ENCODE measurements at places on chromosomes 5 and 9.
A peak's percentile ranks its signal among the peaks of the same experiment; 100 is the strongest.

- DNase-seq = no peak
Measured at GRCh38 chr9:133533857-133534256, 647 bp upstream of the ADAMTSL2 start.

GRCh38 chr5:85225388-85225787 is 840.7 kb upstream of the EDIL3 start:
- DNase-seq = no peak

GRCh38 chr5:31638748-31639418 is at the start of gene PDZD2:
TSS of gene PDZD2 (plus strand) at chr5:31639131.
- peak; percentile 73 for DNase-seq

GRCh38 chr9:84278130-84278529 is 62.4 kb downstream of the SLC28A3 start:
- no peak for DNase-seq

DNA sequence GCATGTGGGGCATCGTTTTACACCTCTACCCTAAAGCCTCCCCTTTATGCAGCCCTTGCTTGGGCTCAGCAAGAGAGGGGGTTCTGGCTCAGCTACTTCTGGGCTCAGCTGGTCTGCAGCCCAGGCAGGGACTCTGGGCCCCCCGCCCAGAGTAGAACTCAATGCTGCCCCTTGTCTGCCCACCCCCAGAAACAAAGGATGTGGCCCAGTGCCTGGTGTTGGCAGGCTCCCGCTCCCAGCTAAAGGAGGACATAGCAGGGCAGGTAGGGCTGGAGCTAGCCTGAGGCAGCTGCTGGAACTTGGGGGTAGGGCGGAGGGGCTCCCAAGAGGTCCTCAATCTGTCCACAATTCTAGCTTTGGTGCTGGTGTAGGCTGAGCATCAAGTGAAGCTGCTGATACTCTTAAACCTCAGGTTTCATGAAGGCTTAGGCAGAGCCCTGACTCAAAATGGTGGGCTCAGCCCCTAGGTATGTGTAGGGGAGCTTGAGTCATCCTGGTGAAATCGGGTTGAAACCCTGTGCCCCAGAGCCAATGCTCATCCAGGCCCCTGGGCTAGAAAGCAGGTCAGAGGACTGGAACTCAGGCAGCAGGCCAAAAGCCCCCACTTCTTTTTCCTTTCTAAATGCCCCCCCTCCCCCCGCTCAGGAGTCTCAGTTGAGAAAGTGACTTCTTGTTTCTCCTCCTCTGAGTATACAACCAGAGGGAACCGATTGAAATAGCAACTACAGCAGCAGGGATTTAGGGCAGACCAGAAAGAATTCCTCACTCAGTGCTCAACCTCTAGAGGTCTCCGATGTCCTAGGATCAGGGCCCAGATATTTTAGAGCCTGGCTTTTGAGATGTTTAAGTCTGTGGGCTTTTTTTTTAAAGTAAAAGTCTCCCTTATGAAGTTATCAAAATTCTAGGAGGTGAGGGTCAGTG is 11.4 kb downstream of the PSD2 start:
- no peak for DNase-seq

DNA sequence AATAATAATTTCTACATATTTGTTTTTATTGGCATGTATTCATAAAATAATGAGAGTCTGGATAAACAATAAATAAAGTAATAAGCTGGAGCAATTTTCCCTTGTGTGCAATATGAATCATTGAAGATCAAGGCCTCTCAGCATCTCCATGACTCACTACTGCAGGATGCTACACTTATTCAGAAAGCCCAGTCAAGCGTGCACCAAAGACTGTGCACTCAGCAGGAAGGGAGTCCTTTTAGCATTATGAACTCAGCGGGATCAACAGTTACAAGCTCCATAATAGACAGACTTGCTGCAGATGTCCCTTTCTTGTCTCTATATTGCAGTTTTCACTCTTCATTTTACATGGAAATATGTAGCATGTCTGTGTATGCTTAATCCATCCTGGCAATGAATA is 485.3 kb downstream of the CDH9 start:
- DNase-seq = no peak

DNA sequence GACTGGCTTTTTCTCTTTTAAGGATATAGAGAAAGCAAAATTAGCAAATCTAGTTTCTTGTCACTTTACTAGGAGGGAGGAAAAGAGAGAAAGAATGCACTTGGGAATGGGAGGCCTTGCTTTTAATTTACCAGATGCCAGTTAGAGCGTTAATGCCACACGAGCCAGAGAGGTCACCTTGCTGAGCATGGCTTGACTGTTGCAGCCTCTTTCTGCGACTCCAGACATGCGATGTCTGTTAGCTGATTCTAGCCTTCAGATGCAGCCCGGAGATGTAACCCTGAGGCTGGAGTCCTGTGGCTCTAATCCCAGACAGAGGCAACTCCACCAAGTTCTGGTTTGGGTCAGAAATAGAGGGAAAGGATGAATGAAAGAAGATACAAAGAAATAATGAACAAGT is 152.5 kb downstream of the TRIO start:
- DNase-seq = no peak

GRCh38 chr5:64763948-64764503 is 4.5 kb downstream of the SREK1IP1 start:
- DNase-seq = no peak

DNA sequence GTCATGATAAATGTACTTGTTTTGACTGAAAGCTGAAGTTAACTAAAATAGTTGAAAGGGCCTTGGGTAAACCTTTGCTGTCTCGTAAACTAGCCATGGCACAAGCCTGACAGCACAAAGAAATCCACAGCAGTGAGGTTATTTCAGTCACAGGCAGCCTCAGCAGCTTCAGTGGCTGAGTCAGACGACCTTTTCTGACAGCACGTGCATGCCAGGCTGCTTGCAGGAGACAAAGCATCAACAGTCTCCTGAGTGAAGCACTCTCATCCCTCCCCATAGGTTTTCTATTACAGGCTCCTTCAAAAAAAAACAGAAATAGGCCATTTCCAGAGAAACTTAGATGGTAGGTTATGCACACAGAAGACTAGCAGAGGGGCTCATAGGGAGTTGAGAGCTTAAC is 34.6 kb downstream of the OXCT1 start:
- DNase-seq = no peak

DNA sequence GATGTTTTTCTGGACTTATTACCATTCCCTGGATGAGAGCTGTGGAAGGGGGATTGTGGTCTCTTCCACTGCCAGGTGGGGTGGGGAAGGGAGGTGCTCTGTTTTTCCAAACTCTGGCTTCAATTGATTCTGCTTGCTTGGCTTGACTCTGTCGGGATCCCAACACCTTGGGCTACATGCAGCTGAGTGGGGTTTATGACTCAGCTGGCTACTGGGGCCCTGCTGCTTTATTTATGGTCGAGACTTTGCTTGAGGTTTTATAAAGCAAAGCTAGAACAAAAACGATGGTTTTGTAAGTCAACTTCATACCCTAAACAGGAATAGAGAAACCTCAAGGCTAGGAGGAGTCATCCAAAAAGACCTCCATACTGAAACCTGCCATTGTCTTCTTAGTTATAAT is 76.3 kb downstream of the AOPEP start:
- DNase-seq = no peak

- DNase-seq = no peak
Measured at GRCh38 chr5:9398227-9398626, 147.6 kb downstream of the SEMA5A start.

DNA sequence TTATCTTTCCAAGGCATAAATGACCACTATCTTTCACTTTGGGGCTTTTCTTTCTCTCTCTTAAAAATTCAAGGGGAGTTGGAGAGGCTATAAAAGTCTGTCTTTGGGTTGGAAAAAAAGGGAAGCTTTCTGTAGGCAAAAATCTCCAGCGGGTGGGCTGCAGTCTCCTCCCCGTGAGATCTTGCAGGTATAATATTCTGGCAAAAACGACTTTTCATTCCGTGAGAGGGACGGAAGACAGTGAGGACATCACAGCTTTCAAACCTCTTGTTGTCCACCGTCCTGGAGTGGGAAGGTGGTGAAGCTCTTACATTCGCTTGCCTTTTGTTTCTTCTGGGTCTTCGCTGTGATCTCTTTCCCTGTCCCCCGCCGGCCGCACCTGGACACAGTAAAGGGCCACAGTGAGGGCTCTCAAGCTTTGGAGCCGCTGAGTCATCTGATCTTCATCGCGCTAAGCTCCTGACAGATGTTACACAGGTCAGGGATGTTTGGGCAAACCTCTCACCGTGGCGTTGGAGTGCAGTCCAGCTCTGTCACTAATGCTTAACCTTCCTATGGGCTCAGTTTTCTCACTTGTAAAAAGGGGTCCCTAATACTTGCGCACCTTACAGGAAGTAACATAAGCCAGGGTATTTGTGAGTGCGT is 61.9 kb upstream of the MEGF10 start:
- DNase-seq = peak; percentile 1

DNA sequence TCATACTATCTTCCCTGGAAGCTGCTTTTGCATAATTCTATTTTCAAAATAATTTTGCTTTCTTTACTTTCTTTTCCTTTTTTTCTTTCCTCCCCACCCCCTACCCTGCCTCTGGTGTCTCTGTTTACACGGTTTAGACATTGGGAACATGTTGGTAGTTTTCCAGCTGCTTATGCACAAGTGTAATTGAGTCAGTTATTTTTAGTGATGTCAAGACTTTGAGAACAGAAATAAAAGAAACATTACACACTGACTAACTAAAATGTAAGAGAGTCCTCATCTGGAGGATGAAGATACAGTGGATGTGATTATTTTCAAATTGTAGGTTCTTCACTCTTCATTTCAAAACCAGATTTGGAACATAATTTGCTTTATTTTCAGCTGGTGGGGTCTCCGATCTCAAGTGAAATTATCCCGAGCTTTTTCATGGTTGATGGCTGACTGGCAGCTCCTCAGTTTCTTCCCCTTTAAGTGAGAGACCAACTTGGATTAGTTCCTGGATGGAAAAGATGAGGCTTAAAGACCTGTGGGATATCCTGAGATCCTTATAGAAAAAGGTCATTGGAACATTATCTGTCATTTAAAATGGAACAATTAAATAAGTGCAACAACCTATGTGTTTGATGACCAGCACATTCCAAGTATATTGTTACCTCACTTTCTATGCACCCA is 154.4 kb upstream of the ZNF462 start:
- no peak for DNase-seq

DNA sequence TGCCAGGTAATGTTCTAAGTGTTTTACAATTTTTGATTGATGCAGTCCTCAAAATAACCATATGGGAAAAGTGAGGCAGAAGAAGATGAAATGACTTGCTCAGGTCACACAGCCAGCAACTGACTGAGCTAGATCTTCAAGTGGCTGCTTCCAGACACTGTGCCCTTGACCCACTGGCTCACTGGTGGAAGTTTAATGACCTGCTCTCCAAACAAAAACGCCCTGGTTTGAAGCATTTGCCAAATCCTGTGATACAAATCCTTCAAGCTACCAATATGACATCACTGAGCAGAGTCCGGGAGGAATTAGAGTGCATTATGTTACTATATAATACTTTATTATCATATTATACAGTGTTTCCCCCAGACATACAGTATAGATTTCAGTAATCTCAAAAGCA is 459.4 kb downstream of the GADD45G start:
- no peak for DNase-seq
